ENCODE measurements at places on chromosomes 4 and X.

DNA sequence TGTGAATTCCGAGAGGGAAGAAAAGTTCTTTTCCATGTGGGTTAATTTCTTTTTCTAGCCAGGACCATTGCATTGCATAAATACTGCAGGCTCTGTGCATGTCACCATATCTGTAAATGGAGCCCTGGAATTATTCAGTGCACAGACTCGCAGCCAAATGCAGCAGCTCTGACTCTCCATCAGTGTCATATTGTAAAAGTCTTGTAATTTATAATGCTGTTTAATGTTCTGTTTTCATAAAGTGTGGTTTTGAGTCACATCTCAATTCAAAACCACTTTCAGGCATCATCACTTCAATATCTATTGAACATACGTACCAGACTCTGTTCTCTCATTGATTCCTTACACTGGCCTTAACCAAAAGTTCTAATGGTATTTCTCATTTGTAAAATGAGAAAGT, 193.9 kb upstream of the RPL34 start:
- DNase-seq, result no peak

- DNase-seq, result no peak
Measured at GRCh38 chr4:2515830-2516550, 20.5 kb upstream of the FAM193A start.

DNA sequence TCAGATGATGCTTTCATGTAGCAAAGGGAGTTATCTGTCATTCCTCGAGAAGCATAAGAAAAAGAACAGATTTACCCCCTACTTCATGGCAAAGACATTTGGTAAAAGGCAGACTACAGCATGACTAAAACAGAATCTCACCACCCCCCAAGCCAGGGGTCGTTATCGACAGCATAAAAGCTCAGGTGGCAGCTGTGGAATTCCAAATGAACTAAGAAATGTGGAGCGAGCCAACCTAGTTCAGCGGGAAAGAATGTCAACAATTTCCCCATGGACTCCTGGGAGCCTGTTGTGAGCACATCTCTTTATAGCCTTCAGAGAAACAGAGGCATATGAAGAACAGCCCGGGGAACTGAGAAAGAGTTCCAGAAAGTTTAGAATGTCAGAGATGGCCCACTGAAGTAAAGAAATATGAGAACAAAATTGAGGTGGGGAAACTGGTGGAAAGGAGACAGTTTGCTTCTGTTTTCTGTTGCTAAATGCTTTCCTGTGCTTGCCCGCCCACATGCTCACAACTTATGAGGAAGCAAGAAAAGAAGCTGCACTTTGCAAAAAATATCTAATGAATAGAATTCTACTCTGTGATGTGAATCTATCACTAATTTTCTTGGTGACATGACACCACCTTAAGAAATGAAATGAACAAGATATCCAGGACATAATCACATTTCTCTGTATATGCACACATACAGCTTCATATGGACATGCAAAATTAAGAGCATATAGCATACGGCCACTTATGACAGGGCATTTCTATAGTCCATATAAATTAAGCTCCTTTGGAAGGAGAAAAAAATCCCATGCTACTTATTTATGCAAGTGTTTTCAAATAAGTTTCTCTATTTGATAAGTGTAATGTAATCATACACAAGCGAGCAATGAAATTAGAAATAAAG, 135.3 kb upstream of the MID1 start:
- no peak for DNase-seq

GRCh38 chr4:148730766-148731165, 288.6 kb upstream of the NR3C2 start:
- no peak for DNase-seq

- no peak for DNase-seq
Measured at GRCh38 chrX:54633641-54634040, 103.6 kb downstream of the GNL3L start.

DNA sequence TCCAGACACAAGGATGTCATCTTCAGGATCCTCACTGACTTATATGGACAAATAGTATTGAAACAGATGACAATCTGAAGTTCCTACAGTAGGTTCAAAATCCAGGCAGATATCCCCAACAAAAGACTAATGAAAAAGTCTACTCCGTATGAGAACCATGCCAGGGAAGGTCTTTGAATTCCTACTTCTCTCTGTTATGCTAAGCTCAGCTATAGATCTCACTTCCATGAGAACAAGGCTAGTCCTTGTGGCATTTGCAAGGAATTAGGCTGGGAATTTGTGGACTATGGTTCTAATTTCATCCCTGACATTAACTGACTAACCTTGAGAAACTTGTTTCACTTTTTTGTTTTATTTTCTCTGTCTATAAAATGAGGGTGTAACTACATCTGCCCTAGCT, 229.8 kb downstream of the IL1RAPL2 start:
- no peak for DNase-seq

- no peak for DNase-seq
Measured at GRCh38 chr4:17535242-17535641, 20.3 kb downstream of the CLRN2 start.

- no peak for DNase-seq
Measured at GRCh38 chrX:117973110-117973807, 143.4 kb downstream of the KLHL13 start.

DNA sequence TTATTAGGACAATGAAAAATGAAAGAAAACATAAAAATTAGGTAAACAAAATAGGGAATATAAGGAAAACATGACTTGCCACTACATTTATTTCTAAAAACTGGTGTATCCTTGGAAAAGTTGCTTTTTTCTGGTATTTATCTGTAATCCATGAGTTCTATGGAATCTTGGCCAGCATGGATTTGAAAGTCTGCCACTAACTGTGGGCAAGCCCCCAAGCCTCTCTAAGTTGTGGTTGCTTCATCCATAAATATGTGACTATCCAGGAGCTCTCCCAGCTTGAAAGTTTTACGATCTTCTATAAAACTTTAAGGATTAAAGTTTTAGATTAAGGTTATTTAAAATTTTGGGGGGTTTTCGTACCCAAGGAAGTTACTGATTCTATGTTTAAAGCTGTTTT, 21.8 kb downstream of the RPS6KA3 start:
- DNase-seq, result no peak

DNA sequence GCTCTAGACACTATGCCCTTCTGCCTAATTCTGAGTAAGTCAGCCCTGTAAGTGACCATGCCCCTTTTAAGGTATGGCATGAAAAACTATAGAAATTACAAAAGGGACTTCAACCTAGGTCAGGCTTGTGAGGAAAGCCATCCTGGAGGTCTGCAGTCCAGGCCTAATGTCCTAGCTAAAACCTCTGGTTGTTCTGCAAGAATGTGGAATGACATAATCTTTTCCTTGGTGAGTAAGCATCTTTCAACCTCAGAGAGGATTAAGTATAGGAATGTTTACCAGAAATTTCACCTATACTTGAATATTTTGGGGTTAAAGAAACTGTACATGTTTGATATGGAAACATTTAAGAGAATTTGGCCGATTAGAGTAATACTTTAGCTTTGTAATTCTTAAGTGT, 23.8 kb upstream of the HPSE start:
- DNase-seq, result no peak

DNA sequence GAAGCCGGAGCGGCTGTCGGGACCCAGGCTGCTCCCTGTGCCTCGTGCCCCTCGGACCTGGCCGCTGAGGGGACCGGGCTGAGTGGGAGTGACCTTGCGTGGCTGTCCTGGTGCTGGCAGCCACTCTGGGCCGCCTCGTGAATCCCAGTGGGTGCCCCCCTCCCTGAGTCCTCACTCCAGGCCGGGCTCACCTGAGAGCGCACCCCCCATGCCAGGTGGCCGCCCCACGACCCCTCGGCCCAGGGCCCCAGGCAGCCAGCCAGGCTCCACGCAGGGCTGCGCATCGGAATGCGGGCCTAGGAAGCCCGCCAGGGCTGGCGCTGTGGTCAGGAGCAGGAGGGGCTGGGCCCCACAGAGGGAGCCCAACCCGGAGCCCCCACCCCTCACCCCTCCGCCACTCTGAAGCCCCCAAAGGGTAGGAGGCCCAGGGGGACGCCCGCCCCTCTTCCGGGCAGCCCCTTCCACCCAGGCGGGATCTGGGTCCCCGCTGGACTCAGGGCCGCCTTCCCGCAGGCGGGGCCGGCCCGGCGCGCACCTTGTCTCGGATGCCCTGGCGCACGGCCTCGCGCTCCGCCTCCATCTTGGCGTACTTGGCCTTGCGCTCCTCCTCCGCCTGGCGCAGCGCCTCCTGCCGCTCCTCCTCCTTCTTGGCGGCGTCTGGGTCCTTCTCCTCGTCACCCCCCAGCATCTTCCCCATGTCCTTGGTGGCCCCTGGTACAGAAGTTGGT, 33.9 kb downstream of the CPLX1 start:
- DNase-seq, result no peak

DNA sequence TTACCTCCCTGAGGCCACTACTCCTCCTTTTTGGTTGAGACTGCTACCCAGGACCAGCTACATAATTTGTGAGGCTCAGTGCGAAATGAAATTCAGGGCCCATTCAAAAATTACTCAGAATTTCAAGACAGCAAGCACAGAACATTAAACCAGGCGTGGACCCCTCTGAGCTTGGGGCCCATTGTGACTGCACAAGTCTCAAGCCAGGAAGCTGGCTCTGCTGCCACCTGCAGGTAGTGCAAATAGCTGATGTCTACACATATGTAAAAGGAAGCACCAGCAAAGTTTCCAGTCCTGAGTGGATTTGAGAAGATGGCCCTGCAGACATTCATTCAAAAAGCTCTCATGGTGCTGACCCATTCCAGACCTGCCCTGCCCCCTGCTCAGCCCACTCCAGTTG, 213.4 kb upstream of the LNX1 start:
- DNase-seq, result peak; percentile 2

DNA sequence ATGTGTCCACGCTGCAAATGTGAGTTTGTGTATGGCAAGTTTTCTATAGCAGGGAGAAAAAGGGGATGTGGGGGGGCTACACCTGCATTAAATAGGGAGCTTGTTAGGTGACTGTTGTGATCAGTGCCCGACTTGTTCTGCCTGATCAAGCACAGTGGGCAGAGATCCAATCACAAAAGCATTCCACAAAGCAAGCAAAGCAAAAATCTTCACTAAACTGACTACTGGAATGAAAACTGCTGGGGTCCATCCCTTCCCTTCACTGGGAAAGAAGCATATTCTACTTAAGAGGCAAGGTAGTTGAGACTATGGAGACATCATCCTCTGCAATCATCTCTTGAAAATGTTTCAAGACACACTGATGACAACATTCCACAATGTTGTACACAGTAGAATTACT, 5.2 kb downstream of the IRS4 start:
- DNase-seq, result no peak

DNA sequence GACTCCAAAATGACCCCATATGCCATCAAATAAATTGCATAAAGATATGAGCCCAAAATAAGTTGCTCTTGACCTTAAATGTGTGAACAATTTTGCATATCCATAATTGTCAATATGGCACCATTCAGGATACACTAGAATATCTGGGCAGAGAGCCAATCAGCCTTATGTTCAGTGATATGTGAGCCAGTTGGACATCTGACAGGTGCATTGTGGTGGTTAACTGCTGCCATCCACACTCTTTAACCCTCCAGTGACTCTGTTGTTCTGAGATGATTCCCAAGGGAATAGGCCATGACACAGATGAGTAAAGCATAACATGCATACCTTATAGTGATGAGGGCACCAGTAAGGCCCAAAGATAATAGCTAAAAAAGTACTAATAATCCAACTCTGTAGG, 500.1 kb downstream of the PCDH18 start:
- DNase-seq, result no peak

GRCh38 chr4:52638717-52639116, 20.4 kb downstream of the USP46 start:
- DNase-seq, result no peak

DNA sequence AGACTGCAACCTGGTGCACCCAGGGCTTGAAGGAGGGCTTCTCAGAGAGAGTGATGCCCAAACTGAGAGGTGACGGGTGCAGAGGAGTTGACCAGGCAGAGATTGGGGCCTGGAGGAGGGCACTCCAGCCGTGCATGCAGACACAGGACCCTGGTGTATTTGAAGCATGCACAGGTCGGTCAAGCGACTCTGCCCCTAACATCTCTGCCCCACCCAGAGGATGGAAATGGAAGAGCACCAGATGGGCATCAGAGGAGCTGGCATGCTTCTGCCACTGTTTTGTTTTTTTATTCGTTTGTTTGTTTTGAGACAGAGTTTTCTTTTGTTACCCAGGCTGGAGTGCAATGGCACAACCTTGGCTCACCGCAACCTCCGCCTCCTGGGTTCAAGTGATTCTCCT, 320.9 kb downstream of the EVC2 start:
- no peak for DNase-seq

DNA sequence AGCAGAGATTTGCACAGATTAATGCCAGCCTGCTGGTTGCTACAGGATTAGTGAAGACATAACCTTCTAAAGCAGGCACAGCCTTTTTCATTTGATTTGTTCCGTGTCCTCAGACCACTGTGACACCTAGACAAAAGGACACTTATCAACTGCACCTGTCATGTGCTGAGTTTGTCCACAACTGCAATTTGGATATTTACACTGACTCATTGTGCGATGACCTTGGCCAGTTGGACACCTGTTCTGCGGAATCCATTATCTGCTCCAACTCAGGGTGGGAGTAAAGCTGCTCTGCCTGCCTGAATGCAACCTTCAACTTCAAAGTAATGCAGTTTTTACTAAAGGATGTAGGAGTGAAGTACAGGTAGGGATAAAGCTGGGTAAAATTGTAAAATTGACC, 4.1 kb upstream of the NR0B1 start:
- DNase-seq, result no peak

DNA sequence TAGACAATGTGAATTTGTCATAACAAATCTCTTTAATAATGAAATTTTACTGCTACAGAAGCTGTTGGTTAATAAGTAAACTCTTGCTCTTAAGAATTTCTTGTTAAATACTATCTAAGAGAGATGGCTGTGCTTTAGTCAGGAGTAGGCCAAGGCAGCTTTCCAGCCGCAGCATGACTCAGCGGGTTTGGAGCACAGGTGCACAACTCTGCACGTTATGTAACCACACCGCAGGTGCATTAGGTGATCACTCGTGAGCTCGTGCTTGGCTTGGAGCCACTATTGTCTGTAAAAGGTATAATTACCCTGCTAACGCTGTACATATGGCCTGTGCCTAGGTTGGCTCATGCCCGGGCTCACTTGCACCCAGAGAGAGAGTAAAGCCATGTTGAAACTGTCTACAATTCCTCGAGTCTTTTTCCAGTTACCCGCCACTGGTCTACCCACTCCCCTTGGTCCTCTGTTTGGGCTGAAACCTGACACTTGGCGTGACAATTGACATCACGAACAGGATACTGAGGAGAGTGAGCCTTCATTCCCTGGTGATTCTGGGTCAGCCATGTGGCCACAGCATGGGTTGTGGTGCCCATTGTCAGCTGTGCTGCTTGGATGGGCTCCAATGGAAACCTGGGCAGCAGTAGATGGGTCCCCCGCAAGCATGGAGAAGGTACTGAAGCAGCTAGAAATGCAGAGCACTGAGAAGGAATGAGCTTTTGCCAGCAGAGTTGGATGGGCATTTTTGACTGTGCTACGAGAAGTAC, 18.4 kb upstream of the ANAPC4 start:
- no peak for DNase-seq

- DNase-seq, result no peak
Measured at GRCh38 chrX:16278927-16279326, 111.6 kb downstream of the MAGEB17 start.

- DNase-seq, result no peak
Measured at GRCh38 chr4:186188107-186188506, 3.3 kb upstream of the CYP4V2 start.

GRCh38 chrX:150847088-150847487, 51.4 kb downstream of the CD99L2 start:
- no peak for DNase-seq

- no peak for DNase-seq
Measured at GRCh38 chrX:123422875-123423274, 238.8 kb downstream of the GRIA3 start.

Data from stimulated activated CD8-positive, alpha-beta memory T cell treated with anti-CD3 and anti-CD28 coated beads, Interleukin-7, amount 100 ng/mL, for 48 hours (primary cell).